ENCODE measurements at places on chromosomes 11 and 22.

GRCh38 chr11:79263001-79263400 is 177.8 kb downstream of the TENM4 start:
- DNase-seq, result no peak

- peak; percentile 51 for DNase-seq
Measured at GRCh38 chr11:74702383-74703007, 28.7 kb downstream of the CHRDL2 start.

DNA sequence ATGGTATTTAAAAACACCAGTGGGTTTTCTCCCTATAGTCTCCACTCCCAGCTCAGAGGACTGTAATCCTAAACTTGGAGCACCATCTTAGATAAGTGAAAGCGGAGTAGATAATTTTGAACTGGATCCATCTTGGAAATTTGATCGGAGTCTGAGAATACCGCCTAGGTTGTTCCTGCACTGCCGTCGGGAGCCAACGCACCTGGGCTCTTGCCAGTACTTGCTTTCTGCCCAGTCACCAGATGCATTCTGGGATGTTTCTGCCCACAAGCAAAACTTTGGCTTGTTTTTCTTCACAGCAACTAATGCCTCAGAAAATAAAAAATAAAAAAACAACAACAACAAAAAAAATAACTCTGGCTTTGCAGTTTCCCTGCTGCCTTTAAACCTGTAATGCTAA is 113.0 kb upstream of the MTMR2 start:
- DNase-seq, result no peak

DNA sequence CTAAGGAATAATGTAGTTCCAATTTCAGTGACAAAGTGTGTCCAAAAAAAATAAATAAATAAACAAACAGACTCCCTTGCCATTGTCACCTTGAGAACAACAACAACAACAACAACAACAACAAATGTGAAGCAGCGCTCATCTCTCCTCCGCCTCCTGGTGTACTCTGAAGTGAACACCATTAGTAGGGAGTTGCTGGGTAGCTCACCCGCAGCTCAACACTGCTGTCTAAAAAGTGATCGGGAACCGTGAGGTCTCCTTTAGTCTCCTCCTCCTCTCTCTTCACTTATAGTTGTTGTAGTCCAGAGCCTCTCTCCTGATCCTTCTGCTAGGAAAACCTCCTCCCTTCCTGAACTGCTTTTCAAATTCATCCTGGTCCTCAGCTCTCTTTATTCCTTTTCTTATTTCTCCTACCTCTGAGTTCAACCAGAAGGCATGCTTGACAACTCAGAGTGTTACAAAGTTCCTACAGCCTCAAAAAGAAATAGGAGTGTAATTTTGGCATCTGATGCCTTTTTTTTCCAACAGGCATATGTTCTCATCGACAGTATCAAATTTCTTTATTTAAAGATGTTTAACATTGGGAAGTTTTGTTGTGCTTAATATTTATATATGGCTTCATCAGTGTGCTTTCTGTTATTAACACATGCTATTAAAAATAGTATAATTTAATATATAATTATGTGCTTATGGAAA is 215.1 kb downstream of the PGR start:
- no peak for DNase-seq

- no peak for DNase-seq
Measured at GRCh38 chr11:76698321-76699043, 27.9 kb upstream of the LRRC32 start.

- peak; percentile 61 for DNase-seq
Measured at GRCh38 chr11:118224511-118225188, at the start of gene JAML. TSS of gene JAML (minus strand) at chr11:118225011. CDS start at chr11:118214866, 10,145 bp downstream.

DNA sequence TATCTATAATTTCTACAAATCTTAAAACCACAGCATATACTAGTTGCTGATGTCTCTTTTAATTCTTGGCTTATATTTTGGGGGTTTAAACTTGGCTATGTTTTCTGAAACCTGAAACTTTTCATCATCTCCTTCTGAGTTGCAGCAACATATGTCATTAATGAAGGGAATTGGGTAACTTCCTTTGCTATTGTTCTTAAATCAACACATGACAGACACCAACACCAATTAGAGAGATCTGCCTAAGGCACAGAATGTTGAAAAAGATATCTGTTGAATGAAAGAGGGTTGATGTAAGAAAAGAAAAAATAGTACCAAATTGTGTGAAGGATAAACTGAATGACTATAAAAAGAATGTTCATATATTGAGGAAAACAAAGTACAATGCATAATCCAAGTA is 10.3 kb upstream of the GAS2 start:
- DNase-seq, result no peak

GRCh38 chr22:35172442-35172841 is 84.9 kb upstream of the HMGXB4 start:
- DNase-seq, result no peak

DNA sequence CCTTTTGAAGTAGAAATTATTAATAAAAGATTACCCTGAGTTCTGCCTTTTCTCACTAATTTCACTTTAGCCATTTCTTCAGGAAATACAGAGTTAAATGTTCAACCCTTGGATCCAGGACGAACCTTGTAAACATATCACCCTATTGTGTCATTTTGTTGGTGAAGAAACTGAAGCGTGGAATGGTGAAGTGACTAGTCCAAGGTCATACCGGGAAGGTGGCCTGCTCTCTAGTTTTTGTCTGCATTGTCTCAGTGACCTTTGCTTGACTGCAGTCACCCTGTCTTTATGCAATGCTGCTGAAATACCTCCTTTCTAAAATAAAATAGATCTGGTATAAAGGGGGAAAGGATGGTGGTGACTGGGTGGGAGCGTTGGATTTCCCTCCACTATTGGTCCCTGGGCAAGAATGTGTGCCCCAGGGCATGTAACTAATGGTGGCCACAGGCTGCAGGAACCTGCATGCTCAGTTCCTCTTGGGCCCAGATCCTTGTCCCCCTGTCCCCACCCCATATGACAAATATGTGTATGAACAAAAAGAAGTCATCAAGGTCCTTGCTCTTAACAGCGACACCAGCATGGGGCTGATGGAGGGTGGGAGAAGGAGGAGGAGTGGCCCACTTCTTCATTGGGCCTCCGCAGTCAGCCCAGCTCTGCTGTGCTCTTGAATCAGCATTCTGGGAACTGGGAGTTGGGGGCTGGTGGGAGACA is 977 bp upstream of the SORL1-AS1 start:
- DNase-seq, result no peak

- DNase-seq, result peak; percentile 82
Measured at GRCh38 chr11:129814244-129815014, 1.2 kb upstream of the TMEM45B start.

GRCh38 chr22:39317775-39318506 is 1.5 kb downstream of the RPL3 start:
- DNase-seq, result no peak

- no peak for DNase-seq
Measured at GRCh38 chr11:76181371-76181770, 24.9 kb downstream of the WNT11 start.

GRCh38 chr11:120316880-120317688 is 8.0 kb upstream of the TLCD5 start:
- DNase-seq, result no peak

- no peak for DNase-seq
Measured at GRCh38 chr11:65474864-65475263, 24.0 kb upstream of the MALAT1 start.

DNA sequence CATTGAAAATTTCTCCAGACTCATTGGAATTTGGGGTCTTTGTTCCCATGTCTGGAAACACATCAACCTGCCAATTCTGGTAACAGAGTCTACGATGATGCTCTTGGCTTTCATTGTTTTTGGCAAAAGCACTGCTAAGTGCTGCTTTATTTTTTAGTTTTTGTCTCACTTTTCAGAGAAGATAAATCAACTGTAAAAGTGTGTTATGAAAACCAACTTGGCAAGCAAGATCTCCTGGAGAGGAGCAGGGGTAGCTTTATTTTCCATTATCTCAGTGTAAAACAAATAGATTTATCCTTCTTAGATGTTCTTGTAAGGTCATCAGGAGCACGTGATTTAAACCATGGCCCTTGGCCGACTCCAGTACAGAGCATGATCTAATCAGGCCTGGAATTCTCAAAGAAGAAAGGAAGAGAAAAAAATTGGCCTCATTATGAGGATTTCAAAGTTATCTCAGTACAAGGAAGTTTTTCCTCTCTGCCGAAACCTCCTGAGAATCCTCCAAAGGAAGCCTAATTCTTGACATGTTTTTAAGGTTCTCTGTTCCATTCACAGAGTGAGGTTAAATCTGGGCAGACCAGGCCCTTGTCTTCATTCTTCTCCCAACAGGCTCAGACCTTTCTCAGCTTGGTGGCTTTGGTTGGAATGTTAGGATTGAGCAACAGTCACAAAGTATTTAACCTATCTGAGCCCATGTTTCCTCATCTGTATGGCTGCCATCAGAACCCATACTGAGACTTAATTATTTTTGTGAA is 16.4 kb upstream of the PAMR1 start:
- no peak for DNase-seq

Data from activated CD4-positive, alpha-beta T cell treated with anti-CD3 and anti-CD28 coated beads, Interleukin-2, amount 50 U/mL, for 1 hour (primary cell).